ENCODE measurements at places on chromosomes 4 and X.

- DNase-seq = no peak
Observed at GRCh38 chr4:85448906-85449890, 25.8 kb upstream of the ARHGAP24 start.

DNA sequence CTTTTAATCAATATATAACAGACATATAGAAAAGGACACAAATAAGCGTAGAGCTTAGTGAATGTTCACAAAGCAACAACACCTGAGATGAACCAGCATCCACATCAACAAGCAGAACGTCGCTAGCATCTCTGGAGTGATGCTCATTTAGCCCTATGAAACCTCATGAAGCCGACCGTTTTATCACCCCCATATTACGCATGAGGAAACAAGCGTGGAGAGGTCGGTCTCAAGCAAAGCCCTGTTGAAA lies 524 bp upstream of the RPS3A start:
- no peak for DNase-seq

DNA sequence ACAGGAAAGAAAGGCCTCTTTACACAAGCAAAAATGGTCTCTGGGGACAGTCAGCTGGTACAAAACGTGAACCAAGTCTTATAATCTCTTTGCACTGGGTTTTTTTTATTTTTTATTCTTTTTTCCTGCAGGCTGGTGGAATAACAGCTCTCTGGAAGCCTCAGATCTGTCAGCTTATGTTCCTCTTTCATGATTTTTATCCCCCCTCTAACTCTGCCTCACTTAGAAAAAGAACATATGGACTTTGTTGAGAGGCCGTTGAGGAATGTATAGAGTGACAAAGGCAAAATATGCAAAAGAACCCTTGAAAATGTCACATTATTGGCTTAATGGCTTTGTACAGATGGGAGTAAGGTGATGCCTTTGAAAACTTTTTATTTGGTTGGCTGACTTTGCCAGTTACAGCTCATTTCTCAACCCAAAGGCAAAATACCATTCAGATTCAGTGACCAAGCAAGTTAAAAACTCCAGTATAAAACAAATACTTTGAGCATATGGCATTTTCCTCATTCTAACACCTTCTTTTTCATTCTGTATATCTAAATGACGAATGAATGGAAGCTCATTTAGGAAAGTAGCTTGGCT lies 111.1 kb downstream of the RNF150 start:
- DNase-seq = no peak

DNA sequence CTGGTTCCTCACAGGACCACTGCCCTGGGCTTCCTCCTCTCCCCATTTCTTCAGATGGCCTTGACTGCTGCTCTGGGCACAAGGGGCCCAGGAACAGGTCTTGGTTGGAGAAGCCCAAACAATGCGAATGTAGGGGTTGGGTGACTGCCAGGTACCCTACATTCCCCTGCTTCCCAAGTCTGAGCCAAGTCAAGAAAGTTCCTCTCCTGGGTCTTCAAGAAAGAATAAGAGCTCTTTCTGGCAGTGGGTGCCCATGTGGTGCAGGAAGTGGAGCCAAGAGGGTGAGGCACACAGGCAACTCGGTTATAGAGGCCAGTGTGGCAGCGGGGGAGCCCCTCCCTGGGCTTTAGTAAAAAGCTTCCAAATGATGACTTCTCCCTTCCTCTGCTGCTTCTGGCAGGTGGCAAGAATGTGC lies 2.7 kb downstream of the SLC34A2 start:
- no peak for DNase-seq

DNA sequence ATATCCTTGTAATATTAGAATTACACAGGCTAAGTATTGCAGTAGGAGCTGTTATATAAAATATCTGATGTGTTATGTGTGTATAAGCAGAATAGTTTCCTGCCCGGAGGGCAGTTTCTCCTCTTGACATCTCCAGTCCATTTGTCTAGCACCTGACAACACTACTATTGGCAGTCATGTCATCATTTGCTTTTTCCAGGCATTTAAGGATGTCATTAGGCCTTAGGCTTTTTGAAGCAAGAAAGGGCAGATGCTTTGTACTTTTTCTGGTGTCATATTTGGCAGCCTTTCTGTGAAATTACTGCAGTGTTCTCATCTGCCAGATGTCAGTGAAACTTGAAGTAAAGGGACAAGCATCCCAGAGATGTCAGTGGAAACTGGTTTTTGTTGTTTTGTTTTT lies 2017.6 kb upstream of the IGFBP7 start:
- DNase-seq = no peak

GRCh38 chr4:123361195-123361861 lies 35.3 kb upstream of the SPRY1 start:
- DNase-seq = no peak

GRCh38 chr4:154427149-154427548 lies 64.5 kb downstream of the DCHS2 start:
- DNase-seq = no peak

DNA sequence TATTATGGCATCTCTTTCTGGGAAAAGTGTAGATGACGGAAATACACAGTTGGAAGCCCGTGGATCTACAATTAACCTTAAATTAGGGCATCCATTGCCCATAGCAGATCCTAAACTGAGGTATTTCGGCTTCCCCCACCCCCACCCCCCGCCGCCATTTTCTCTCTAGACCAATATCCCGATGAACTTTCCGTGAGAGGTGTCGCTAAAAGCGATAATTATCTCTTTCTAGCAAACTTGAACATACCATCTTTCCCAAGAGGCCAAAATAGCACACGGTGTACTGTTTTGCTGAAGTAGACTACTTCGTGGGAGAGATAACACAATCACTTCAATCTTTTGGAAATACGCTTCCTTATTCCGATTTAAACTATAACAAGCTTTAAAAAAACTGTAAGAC lies 554 bp downstream of the KLHL15 start:
- DNase-seq = no peak

DNA sequence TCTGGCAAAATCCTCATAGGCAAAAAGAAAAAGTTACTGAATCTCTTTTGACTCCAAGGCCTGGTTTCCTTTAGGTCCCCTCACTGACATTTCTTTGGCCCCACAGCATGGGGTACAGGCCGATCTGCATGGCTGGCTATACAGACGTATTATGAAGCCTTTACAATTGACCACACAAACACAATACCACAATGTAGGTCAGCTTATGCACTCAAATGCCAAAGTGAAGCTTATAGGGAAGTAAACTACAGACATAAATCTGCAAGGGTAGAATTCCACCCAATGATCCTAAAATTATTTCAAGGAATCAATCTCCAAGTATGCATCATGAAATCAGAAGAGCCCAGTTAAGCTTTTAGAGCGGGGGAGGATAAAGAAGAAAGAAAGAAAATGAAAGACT lies 20.7 kb downstream of the STX18 start:
- DNase-seq = no peak

DNA sequence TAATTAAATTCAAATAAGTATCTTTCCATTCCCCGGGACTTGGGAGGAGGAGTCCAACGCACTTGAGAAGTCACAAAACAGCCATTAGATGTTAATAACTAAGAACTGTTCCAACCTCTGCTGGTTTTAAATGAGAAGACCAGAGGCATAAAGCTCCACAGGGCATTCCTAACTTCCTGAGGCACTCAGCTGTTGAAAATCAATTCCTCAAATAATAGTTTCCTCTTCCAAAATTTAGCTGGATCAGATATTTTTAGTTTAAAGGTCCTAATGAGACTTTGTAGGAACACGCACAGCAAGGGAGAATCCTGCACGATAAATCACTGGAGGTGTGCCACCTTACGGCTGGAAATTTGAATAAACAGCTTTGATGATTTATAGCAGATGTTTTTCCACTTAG lies 504.3 kb upstream of the ZFP42 start:
- no peak for DNase-seq

GRCh38 chrX:42515939-42516338 lies 262.0 kb downstream of the PPP1R2C start:
- no peak for DNase-seq

GRCh38 chr4:128384765-128385598 lies 97.4 kb upstream of the PGRMC2 start:
- DNase-seq = no peak

- DNase-seq = no peak
Observed at GRCh38 chr4:147510962-147511668, 30.2 kb downstream of the EDNRA start.

- DNase-seq = no peak
Observed at GRCh38 chrX:115563633-115564162, 2.7 kb downstream of the PLS3 start.

GRCh38 chrX:31092970-31093638 lies 21.3 kb upstream of the FTHL17 start:
- no peak for DNase-seq

GRCh38 chrX:21926527-21927278 lies 13.8 kb upstream of the SMS start:
- no peak for DNase-seq

- no peak for DNase-seq
Observed at GRCh38 chr4:87849612-87850011, 16.8 kb downstream of the MEPE start.

DNA sequence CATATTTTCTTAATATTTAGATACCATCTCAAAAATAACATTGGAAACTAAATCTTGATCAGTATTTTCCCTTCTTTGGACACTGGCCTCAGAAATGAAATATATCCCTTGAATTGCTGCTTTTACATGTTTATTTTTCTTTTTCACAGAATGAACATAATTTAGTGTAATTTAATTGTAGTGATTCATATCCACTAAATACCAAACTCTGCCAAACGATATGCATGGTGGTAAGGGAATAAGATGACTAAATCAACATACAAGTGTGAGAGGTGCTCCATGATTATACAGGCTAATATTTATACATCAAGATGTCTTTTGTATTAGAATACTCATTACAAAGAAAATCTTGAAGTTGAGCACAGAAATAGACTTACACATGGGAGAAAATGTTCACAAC lies 216.8 kb upstream of the PACRGL start:
- no peak for DNase-seq

- no peak for DNase-seq
Observed at GRCh38 chrX:13968198-13968597, 61.5 kb downstream of the GEMIN8 start.

GRCh38 chrX:73270753-73271152 lies 56.1 kb upstream of the NAP1L2 start:
- no peak for DNase-seq

DNA sequence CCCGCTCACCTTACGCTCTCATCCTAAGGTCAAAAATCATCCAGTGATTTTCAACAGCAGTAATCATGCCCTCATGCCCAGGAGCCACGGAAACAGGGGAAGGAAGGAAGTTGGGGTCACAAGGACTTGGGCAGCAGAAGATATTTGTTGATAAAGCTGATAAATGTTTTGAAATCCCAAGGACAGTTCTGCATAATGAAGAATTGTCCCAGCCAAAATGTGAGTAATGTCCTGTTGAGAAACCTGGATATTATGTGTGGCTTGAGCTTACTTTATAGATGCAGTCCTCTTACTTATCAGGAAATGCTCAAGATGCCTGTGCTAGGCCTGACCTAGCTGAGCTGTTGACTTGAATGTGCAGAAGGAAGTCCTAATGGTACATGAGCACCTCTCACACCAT lies 263.0 kb upstream of the ZFP42 start:
- no peak for DNase-seq

GRCh38 chrX:150337536-150337935 lies 25.6 kb upstream of the MAMLD1 start:
- no peak for DNase-seq

DNA sequence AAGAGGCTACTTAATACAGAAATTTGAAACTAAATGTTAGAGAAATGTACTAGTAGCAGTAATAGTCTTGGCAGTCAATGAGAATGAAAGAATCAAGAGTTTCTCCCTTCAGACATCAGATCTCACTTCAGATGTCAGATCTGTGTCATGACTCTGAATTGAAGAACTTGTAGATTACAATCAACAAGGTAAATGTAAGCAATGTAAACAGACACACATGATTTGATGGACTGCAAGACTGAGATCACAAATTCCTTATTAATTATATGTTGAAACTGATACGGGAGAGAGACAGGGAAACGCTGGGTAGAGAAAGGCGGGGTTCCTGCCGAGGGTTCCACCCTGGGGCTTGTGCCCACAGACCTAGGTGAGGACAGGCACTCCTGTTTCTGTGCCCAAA lies 65.5 kb upstream of the HHIP start:
- DNase-seq = no peak

DNA sequence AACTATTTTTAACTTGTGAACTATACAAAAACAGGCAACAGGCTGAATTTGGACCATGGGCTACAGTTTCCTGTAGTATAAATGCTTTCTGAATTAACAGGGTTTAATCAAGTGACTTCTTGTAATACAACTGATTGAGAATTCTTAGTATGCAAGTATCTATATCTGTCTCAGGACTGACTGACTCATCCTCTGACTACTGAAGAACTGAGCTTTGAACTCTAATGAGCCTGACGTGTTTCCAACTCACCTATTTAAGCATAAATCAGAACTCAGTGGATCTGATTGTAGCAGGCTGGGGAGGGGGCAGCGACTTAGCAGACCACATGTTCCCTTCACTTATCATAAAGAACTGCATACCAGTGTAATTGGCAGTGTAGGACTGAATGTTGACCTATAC lies 7.8 kb downstream of the SPATA4 start:
- no peak for DNase-seq

DNA sequence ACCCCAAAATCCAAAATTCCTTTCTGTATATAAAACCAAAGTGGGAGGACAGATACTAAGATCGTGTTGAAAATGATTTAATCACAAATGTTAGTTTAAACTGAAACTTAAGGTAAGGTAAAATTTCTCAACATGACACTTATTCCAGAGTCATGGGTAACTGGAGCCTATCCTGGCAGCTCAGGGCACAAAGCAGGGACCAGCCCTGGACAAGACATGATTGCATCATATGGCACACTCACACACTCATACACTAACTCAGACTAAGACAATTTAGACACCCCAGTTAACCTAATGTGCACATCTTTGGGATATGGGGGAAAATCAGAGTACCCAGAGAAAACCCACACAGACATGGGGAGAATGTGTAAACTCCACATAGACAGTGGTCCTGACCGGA lies 244.1 kb upstream of the TEX13A start:
- DNase-seq = no peak

DNA sequence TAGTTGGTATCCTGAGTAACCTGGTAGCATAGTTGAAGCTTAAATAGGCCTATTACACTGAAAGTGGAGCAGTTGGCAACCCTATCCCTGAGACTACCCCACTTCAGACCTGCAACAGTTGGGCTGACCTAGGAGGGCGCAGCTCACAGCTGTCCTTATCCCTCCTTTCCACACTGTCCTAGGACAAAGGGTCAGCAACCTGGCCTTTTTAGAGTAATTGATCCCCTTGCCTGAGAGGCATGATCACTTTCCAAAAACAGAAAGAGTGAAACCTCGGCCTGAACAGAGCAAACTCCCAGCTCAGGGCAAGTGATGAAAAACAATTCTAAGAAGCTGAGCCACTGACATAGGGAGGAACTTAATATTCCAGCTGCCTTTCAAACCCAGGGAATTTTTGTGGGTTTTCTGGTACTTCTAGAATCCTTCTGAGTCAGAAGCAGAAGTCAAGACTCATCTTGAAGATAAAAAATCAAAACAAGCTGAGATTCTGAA lies 94.9 kb upstream of the MYOZ2 start:
- DNase-seq = no peak

- DNase-seq = no peak
Observed at GRCh38 chr4:48243429-48243828, 26.2 kb downstream of the TEC start.

- DNase-seq = no peak
Observed at GRCh38 chr4:71132486-71132885, 139.0 kb downstream of the DCK start.

GRCh38 chr4:184439856-184440594 lies 34.3 kb downstream of the IRF2 start:
- DNase-seq = no peak

- no peak for DNase-seq
Observed at GRCh38 chr4:21476757-21477156, 471.8 kb downstream of the KCNIP4 start.

- DNase-seq = no peak
Observed at GRCh38 chr4:32145987-32146386, 1425.8 kb downstream of the PCDH7 start.

All from activated CD4-positive, CD25-positive, alpha-beta regulatory T cell treated with anti-CD3 and anti-CD28 coated beads, Interleukin-2, amount 50 U/mL, for 16 hours (primary cell).